ENCODE measurements at places on chromosomes 1 and 21.

- DNase-seq: no peak
Measured at GRCh38 chr1:211478801-211479578, 13.0 kb downstream of the RD3 start.

DNA sequence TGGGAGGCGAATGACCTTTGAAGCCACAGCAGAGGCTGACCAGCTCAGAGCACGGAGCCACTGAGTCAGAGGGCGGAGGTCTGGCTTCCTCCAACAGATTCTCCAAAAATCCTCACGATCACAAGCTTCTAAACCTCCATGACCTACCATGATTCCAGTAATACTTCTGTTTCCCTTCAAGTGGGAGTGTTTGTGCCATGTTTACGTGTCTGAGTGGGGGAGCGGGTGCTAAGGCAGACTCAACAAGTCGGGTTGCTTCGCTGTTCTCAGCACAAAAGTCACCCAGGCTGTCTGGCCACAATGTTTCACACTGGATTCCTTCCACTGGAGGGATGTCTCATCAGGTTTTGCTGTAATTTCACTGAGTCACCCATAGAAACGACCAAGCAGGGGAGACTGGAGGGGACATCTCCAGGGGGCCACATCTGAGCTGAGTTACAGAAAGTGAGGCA lies 86.2 kb downstream of the SLC66A1 start:
- peak; percentile 91 for DNase-seq

- DNase-seq: no peak
Measured at GRCh38 chr1:12669529-12670068, 25.7 kb downstream of the AADACL4 start.

DNA sequence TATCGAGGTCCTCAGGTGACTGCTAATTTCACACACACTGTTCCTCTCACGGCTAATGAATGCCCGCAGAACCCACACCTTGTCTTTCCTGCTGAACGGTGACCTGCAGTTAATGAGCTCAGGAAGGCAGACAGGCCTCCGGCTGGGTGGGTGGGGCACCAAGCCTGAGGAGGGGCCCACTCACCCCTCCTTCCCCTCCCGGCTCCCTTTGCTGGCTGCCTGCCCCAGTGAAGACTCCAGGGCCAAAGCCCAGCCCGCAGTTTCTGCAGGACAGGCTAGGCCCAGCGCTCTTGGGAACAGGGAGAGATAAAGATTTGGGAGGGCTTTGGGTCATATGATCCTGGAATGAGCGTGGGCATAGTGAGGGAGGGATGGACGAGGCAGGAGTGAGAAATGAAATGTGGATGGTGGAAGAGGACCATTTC lies 26.4 kb downstream of the FOXO6 start:
- no peak for DNase-seq

DNA sequence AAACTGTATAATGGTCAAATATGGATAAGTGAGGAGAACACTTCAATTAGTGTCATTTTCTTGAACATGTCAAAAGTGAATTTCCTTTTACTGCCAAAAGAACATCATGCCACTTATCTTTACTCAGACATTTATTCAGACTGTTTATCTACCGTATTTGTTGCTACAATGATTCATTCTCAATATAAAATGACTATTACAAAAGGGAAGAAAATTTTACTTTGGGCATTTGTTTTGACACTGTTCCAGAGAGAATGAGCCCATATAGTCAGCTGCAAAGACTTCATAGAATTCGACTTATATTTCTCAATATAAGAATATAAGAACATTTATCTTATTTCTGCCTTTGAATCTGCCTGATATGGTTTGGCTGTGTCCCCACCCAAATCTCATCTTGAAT lies 1699.1 kb downstream of the BRINP3 start:
- DNase-seq: no peak

DNA sequence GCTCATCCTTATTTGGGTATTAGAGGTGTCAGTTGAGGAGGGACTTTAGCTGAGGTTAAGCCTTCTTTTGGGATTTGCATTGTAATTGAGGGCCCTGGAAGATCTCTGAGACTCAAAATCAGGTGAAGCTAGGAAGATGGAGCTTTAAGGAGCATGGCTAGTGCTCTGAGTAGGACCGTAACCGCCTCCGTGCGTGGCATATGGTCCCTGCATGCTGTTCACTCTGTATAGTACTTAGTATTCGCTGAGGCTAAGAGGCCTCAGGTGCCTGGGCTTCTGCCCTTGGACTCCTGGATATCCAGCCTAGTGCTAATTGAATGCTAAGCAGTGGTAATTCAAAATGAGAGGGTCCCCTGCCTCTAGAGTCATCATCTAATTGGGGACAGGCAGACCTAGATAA lies 22.5 kb downstream of the NSUN4 start:
- no peak for DNase-seq
